ENCODE measurements at places on chromosomes 6 and 20. TPM values are rescaled to one million over a fixed set of nuclear protein-coding genes. Genes with fewer than 3 reads are reported as not detected.

DEFB121 gene
- not detected for total RNA-seq

FBXO9 gene
- total RNA-seq, result 31.7 TPM

CBLN4 gene
- not detected for total RNA-seq

FKBP1C gene
- total RNA-seq, result 0.09 TPM

LY86 gene
- total RNA-seq, result not detected

PHACTR1 gene
- 0.34 TPM for total RNA-seq

FRMD1 gene
- not detected for total RNA-seq

DEFB112 gene
- not detected for total RNA-seq
